ENCODE measurements at places on chromosomes 1 and 21.

- no peak overlapping the region for H3K27ac ChIP-seq
- H3K36me3 ChIP-seq: peaks cover 10% of the 10 kb centered on the region
- no peak for DNase-seq
- no peaks in the 10 kb centered on the region for H3K27me3 ChIP-seq
- peaks cover 8% of the 10 kb centered on the region for H3K4me1 ChIP-seq
- H3K4me3 ChIP-seq: no peak overlapping the region
Observed at GRCh38 chr1:173414136-173414535, 63.0 kb upstream of the PRDX6 start.

- H3K4me3 ChIP-seq: no peak overlapping the region
- no peaks in the 10 kb centered on the region for H3K36me3 ChIP-seq
- H3K4me1 ChIP-seq: no peaks in the 10 kb centered on the region
- no peak overlapping the region for H3K27ac ChIP-seq
- DNase-seq: no peak
Observed at GRCh38 chr21:28614791-28615190, 377.9 kb downstream of the LTN1 start.

GRCh38 chr1:151002051-151002450 lies 4.7 kb downstream of the MINDY1 start:
- no peak for DNase-seq
- peaks cover 65% of the 10 kb centered on the region for H3K4me1 ChIP-seq
- H3K27me3 ChIP-seq: no peaks in the 10 kb centered on the region

GRCh38 chr1:35539073-35539823 lies 18.0 kb downstream of the KIAA0319L start:
- H3K36me3 ChIP-seq: peaks cover 48% of the 10 kb centered on the region
- no peaks in the 10 kb centered on the region for H3K27me3 ChIP-seq
- peak; percentile 64 for DNase-seq

- no peak overlapping the region for H3K27ac ChIP-seq
- H3K36me3 ChIP-seq: no peaks in the 10 kb centered on the region
- peaks cover 8% of the 10 kb centered on the region for H3K4me1 ChIP-seq
- DNase-seq: no peak
Observed at GRCh38 chr1:9366298-9366697, 73.6 kb downstream of the SPSB1 start.

- no peak for DNase-seq
- H3K27me3 ChIP-seq: peaks cover 11% of the 10 kb centered on the region
- H3K27ac ChIP-seq: no peak overlapping the region
- no peaks in the 10 kb centered on the region for H3K36me3 ChIP-seq
Observed at GRCh38 chr1:183687546-183688304, 34.6 kb upstream of the APOBEC4 start.

DNA sequence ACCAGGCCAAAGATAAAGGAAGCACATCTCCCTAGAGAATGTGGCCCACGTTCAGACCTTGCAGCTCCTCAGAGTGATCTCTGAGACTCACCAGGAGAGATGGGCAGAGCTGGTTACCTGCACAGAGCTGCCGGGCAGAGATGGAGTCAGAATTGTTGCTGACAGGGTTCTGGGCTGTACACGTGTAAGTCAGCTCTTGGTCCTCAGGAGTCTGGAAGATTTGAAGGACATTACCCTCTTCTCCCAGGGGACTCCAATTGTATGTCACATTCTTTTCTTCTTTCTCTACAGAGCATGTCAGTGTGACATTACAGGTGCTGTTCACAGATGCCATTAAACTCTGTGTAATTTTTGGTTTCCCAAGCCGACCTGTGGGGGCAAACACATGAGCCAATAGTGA lies 25.5 kb downstream of the CD84 start:
- H3K4me3 ChIP-seq: no peak overlapping the region
- peaks cover 7% of the 10 kb centered on the region for H3K4me1 ChIP-seq
- no peaks in the 10 kb centered on the region for H3K27me3 ChIP-seq
- no peak for DNase-seq
- no peak overlapping the region for H3K27ac ChIP-seq

DNA sequence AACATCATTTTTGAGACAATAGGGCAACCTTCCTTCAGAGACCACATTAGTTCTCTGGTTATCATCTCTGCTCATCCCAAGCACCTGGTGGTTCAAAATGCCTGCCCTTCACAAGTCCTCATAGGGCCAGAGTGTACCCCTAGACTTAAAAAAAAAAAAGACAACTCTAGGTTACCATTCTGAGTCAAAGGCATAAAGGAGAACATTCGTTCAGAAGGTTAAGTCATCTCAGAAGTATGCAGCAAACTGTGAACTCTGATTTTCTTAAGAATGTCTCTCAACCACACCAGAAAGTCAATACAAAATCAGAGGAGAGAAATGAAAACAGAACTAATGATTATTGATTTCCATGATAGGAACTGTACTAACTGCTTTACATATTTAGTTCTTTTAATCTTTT lies 9.2 kb upstream of the BEND5 start:
- H3K27me3 ChIP-seq: no peaks in the 10 kb centered on the region
- H3K4me1 ChIP-seq: no peaks in the 10 kb centered on the region
- no peaks in the 10 kb centered on the region for H3K36me3 ChIP-seq
- no peak overlapping the region for H3K4me3 ChIP-seq
- H3K27ac ChIP-seq: no peak overlapping the region
- DNase-seq: no peak

DNA sequence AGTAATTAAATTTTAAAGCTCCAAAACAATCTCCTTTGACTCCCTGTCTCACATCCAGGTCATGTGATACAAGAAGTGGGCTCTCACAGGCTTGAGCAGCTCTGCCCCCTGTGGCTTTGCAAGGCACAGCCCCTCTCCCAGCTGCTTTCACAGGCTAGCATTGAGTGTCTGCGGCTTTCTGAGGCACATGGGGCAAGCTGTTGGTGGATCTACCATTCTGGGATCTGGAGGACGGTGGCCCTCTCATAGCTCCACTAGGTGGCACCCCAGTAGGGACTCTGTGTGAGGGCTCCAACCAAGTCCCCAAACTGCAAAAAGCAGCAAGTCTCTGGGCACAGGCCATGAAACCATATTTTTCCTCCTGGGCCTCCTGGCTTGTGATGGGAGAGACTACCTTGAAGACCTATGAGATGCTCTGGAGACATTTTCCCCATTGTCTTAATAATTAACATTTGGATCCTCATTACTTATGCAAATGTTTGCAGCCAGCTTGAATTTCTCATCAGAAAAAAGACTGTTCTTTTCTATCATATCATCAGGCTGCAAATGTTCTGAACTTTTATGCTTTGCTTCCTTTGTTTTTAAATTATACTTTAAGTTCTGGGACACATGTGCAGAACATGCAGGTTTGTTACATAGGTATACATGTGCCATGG lies 554.1 kb upstream of the OLFM3 start:
- no peak overlapping the region for H3K27ac ChIP-seq
- H3K4me1 ChIP-seq: no peaks in the 10 kb centered on the region
- no peaks in the 10 kb centered on the region for H3K36me3 ChIP-seq
- H3K27me3 ChIP-seq: no peaks in the 10 kb centered on the region
- H3K4me3 ChIP-seq: no peak overlapping the region
- no peak for DNase-seq

DNA sequence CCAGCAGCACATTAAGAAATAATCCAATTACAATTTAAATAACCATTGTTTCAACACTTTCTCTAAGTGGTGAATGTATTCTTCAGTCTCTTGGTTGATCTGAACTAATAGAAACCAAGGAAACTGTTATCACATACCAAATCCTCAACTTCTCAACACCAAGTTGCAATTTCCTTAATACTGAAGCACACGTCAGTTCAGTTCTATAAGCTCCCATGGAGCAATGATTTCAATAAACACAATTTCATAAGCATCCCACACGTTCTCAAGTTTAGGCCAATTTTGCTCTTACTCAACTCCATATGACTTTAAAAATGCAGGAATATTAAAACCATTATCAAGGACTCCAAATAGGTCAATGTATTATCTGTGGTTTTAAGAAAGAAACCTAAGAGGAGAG lies 5.8 kb upstream of the ERG start:
- no peaks in the 10 kb centered on the region for H3K36me3 ChIP-seq
- no peak for DNase-seq
- H3K27me3 ChIP-seq: peaks cover 35% of the 10 kb centered on the region
- H3K4me1 ChIP-seq: peaks cover 24% of the 10 kb centered on the region
- no peak overlapping the region for H3K4me3 ChIP-seq

DNA sequence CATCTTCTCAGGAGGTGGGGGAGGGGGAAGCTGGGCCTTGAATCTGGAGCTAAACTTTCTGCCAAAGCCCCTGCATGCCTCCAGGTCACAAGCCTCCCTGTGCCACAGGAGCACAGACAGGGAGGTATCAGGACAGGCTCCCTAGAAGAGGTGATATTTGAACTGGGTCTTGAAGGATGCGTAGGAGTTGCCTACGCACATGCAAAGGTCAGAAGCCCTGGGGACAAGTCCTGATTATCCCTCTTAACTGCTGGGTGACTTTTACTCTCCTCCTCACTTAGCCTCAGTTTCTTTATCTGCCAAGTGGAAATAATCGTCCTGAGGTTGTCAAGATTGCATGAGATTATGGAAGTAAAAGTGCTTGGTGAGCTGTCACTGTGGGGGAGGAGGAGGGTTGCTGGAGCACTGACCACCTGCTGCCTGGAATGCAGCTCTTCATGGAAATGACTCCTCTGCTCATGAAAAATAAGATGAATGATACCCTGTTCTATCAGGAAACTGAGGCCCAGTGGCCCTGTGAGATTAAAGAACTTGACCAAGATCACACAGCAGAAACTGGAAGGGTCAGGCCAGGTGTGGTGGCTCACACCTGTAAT lies 50.6 kb upstream of the LAPTM5 start:
- no peaks in the 10 kb centered on the region for H3K36me3 ChIP-seq
- no peaks in the 10 kb centered on the region for H3K4me1 ChIP-seq
- DNase-seq: no peak
- H3K27ac ChIP-seq: no peak overlapping the region
- H3K27me3 ChIP-seq: peaks cover 84% of the 10 kb centered on the region

- H3K4me1 ChIP-seq: no peaks in the 10 kb centered on the region
- DNase-seq: no peak
- no peak overlapping the region for H3K27ac ChIP-seq
- no peaks in the 10 kb centered on the region for H3K27me3 ChIP-seq
- H3K36me3 ChIP-seq: no peaks in the 10 kb centered on the region
Observed at GRCh38 chr1:81149649-81150325, 650.9 kb upstream of the ADGRL2 start.

- peaks cover 18% of the 10 kb centered on the region for H3K27me3 ChIP-seq
- no peak for DNase-seq
- H3K4me3 ChIP-seq: no peak overlapping the region
- no peaks in the 10 kb centered on the region for H3K4me1 ChIP-seq
- H3K27ac ChIP-seq: no peak overlapping the region
Observed at GRCh38 chr1:94199398-94199797, 38.0 kb downstream of the ARHGAP29 start.

DNA sequence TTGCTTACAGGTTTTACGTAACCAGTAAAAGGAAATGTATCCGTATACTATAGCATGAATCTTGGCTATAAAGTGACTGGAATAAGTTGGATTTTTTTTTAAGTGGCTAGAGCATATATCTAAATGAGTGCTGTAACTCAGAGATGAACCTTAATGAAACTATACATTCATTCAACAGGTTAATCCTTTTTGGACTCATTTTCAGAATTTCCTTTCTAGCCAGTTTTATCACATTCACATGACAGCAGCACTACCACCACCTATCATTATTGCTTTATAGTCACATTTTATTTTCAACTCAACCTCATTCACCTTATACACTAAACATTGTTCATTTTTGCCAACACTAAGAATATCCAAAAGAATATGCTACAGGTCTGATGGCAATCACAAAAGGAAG lies 30.6 kb downstream of the FRRS1 start:
- H3K36me3 ChIP-seq: no peaks in the 10 kb centered on the region
- no peak overlapping the region for H3K4me3 ChIP-seq
- peaks cover 6% of the 10 kb centered on the region for H3K27me3 ChIP-seq
- H3K4me1 ChIP-seq: no peaks in the 10 kb centered on the region

- H3K36me3 ChIP-seq: peaks cover 4% of the 10 kb centered on the region
- H3K4me3 ChIP-seq: no peak overlapping the region
- H3K27me3 ChIP-seq: no peaks in the 10 kb centered on the region
- peak; percentile 80 for DNase-seq
- H3K27ac ChIP-seq: no peak overlapping the region
Observed at GRCh38 chr1:211323156-211324063, 3.2 kb upstream of the TRAF5 start.

DNA sequence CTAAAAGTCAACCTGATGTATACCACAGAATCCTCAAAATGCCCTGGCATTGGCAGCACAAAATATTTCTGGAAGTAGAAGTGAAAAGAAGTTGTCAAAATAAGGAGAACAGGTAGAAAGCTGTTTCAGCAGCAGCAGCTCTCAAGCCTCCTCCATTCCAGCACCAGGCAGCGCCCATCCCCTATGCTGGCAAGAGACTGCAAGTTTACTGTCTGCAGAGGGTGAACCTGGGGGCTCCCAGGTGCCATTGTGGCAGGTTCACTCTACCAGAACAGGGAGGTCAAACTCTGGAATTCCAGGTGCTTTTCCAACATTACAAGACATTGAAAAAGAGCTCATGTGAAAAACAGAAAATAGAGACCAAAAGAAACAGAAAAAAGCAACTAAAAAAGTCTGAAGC lies 128.8 kb upstream of the CTTNBP2NL start:
- H3K4me3 ChIP-seq: no peak overlapping the region
- peaks cover 24% of the 10 kb centered on the region for H3K27me3 ChIP-seq
- H3K36me3 ChIP-seq: no peaks in the 10 kb centered on the region
- no peaks in the 10 kb centered on the region for H3K4me1 ChIP-seq
- DNase-seq: no peak
- H3K27ac ChIP-seq: no peak overlapping the region

Measured in activated naive CD4-positive, alpha-beta T cell treated with anti-CD3 and anti-CD28 coated beads, Interleukin-2, amount 10 ng/mL, durations not matched to agents 7 days and 5 days (primary cell).